Activated CD4-positive, alpha-beta memory T cell treated with anti-CD3 and anti-CD28 coated beads, Interleukin-2, amount 10 ng/mL, durations not matched to agents 7 days and 5 days (primary cell): ENCODE measurements at places on chromosomes 1 and 21. TPM values are rescaled to one million over a fixed set of nuclear protein-coding genes. Genes with fewer than 3 reads are reported as not detected.
A peak's percentile ranks its signal among the peaks of the same experiment; 100 is the strongest.

- no peak for DNase-seq
Measured at GRCh38 chr1:93740601-93741031, 59.0 kb upstream of the BCAR3 start.

GRCh38 chr1:151705753-151706463 lies 10.7 kb downstream of the CELF3 start:
- DNase-seq = no peak

- DNase-seq = no peak
Measured at GRCh38 chr1:243657793-243658192, 192.2 kb downstream of the AKT3 start.

- no peak for DNase-seq
Measured at GRCh38 chr21:35231090-35231489, 182.0 kb upstream of the RUNX1 start.

GRCh38 chr1:3618531-3618880 lies 6.3 kb upstream of the TPRG1L start:
- no peak for DNase-seq

DNA sequence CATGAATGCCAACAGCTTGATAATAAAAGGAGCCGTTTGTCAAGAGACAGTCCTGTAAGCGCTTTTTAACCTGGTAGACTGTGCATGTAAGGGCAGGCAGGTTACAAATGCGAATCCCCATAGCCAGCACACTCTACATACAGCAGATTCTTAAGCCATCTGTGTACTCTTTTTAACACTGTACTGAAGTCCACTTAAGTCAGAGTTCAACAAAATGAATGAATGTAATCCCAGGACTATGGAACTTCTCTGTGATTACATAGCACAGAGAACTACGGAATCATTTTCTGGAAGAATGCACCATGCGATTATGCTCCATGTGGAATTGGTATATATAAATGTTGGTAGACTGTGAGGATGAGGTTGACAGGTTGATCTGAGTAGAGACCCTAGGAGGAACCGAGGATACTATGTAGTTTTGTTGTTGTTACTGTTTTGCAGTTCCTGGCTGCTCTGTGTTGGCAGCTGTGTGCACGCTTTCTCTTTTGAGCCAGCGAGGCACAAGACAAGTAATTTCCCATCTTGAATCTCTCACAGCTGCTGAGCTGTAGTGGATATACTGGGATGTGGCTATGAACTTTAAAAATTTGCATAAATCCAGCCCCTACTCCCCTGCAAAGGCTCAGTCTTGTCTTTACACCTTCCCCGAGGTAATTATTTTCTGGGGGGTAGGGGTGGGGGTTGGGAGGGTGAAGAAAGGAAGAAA lies 21.9 kb downstream of the LRRC8D start:
- no peak for DNase-seq

GRCh38 chr1:241990040-241990439 lies 8.9 kb downstream of the MAP1LC3C start:
- no peak for DNase-seq

- no peak for DNase-seq
Measured at GRCh38 chr1:109775398-109775797, 11.7 kb upstream of the EPS8L3 start.

DNA sequence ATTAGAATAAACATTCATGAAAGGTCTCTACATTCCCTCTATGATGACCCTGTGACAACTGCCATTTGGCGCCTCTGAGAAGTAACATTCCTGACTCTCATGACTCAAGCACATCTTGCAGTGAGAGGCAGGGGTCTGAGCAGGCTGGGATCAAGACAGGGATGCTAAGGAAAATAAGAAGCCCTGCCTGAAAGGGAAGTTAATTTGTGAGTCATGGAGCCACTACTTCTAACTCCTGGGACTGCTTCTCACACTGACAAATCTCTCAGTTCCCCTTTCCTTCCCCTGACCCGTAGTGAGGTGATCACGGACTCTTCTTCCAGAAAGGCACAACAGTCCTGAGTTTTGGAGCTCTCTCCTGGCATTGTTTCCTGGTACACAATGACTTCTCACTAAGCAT lies 231.9 kb downstream of the TNR start:
- no peak for DNase-seq

DNA sequence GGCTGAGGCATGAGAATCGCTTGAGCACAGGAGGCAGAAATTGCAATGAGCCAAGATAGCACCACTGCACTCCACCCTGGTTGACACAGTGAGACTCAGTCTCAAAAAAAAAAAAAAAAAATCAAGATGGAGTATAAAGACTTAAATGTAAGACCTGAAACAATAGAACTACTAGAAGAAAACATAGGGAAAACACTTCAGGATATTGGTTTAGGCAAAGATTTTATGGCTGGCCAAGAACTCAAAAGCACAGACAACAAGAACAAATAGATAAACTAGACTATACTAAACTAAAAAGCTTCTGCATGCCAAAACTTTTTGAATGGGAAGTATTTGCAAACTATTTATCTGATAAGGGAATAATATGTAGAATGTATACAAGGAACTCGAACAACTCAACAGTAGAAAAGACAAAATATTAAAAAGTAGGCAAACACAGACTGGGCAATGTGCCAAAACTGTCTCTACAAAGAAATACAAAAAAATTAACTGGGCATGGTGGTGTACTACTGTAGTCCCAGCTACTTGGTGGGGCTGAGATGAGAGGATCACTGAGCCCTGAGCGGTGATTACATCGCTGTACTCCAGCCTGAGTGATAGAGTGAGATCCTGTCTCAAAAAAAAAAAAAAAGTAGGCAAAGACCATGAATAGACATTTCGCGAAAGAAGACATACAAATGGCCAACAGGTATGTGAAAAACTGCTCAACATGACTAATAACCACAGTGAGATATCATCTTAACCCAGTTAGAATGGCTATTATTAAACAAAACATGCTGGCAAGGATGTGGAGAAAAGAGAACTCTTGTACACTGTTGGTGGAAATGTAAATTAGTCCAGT lies 25.3 kb downstream of the DTL start:
- DNase-seq = no peak

- no peak for DNase-seq
Measured at GRCh38 chr1:145827966-145828365, 4.0 kb downstream of the POLR3C start.

DNA sequence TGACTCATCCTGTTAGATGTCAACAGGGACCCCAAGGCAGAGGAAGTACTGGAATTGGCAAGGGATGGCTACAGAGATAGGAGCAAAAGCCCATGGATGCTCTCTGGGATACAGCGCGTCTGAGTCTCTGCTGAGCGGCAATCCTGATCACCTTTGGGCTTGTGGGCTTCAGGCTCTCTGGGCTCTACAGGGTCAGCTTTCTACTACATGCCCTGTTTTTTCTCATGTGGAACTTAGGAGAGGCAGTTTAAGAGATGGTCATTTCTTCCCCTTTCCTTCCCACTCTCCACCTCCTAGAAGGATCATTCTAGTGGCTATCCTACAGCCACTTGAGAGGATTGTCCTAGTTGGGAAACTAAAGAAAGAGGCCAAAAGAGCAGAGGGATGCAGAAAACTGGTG lies 1.3 kb downstream of the LINGO4 start:
- no peak for DNase-seq

DNA sequence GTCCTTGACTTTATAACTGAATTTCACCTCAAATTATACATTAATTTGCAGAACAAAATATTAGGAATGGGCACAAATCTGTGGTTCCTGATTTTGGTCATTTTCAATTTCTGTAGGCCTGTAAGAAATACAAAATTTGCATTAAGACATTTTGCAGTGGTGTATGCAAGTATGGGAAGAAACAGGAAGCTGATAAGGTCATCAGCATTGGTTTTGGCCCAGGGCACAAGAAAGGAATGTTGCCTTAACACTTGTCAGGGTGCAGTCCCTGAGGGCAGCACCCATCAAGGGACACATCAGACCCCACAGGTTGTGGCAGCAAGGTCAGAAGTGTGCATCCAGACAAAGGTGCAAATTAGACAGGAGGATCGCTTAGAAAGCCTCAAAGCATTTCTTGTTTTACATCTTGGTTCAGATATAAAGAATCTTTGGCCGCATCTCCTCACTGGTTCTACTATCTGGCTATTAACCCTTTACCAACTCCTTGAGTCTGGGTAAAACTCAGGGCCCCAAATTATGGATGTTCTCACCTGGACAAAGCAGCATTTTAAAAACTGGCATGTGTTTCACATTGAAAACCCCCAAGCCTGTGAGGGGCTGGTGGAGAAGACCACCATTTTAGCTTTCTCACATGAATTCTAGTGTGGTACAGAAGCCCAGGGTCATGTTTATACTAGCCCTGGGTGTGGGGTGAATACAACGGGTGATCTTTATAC lies 182.4 kb downstream of the CDC7 start:
- no peak for DNase-seq

- no peak for DNase-seq
Measured at GRCh38 chr1:17579951-17580939, 40.7 kb downstream of the ARHGEF10L start.

DNA sequence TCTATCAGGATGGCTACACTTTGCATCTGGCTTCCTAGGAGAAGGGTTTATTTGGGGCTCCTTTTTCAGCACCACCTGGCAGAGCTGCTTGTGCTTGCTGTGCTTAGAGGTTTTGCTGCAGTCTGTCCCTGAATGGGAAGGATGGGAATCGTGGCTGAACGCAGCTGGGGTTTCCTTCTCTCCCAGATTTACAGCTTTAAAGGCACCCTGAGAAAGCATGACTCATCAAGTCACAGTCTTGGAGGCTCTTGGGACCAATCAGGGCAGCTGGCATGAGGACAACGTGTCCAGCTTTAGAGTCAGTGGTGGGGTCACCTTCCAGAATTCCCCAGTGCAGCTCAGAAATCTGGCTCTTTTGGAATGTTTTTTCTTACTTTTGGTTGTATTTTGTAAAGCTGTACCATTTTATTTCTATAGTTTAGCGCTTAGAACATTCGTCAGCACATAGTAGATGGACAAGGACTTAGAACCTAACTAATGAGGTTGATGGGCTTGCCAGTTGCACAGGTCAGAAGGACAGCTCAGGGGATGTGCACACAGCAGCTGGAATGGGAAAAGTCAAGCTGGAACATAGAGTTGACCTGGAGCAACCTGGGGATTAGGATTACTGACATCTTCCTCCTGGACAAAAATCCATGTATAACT lies 222.6 kb downstream of the PRDM2 start:
- no peak for DNase-seq

DNA sequence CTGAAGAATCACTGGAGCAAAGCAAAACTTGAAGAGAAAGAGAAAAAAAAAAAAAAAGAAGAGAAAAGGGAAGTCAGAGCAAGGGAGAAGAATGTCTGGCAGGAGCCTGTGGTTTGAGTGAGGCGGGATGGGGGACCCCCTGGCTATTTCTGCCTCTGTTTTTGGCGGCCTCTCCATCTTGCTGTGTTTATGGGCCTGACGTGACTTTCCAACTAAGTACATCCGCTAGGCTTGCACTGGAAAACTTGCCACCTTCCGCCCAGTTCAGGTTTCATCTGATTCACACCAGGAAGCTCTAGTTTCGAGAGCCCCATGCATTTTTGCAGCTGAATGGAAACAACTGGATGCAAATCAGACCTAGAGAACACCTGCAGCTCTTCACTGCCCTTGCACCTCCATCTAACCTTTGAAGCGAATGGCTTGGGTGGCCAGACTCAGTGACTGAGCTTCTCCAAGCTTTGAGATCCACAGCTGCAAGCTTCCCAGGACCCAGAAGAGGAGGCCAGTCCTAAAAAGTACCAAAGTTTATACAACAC lies 28.0 kb downstream of the TBX15 start:
- no peak for DNase-seq

- DNase-seq = no peak
Measured at GRCh38 chr1:203136409-203137042, 9.0 kb downstream of the ADORA1 start.

GRCh38 chr1:175646439-175647209 lies 96.8 kb downstream of the TNR start:
- no peak for DNase-seq

- no peak for DNase-seq
Measured at GRCh38 chr1:228194921-228195812, 12.7 kb upstream of the OBSCN start.

DNA sequence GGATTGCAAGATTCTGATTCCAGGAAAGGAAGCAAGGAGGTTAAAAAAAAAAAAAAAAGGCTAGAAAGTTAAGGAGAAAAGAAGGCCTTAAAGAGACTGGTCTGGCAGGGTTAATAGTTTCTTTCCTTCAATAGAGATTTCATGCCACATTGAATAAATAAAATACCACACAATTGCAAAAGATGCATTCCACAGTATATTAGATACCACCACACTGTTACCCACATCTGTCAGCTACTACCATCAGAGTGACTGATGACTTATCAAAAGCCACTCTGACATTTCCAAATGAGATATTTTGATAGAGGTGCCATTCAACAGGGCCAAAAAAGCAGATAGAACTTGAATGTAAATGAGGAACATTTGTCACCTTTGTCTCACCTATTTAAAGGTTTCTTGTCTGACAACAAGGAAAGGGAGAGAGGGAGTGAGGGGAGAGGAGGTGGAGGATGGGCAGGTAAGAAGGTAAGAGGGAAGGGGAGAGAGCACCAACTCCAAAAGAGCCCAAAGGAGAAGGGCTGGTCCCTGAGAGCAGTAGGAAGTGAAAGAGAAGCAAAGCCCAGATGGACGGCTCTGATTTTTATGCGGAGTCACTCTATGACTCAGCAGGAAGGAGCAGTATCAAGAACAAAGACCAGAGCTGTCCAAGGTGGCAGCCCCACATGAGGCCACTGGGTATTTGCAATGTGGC lies 38.3 kb downstream of the LRRN2 start:
- peak; percentile 31 for DNase-seq

GRCh38 chr1:221858818-221859611 lies 117.1 kb upstream of the DUSP10 start:
- DNase-seq = no peak

GRCh38 chr21:35088319-35088771 lies 39.2 kb upstream of the RUNX1 start:
- DNase-seq = no peak

GRCh38 chr1:166350490-166350889 lies 183.7 kb upstream of the FAM78B start:
- no peak for DNase-seq

- DNase-seq = no peak
Measured at GRCh38 chr1:243842978-243843511, 7.0 kb downstream of the AKT3 start.

- DNase-seq = peak; percentile 78
Measured at GRCh38 chr1:183281553-183282091, 95.6 kb downstream of the LAMC2 start.

- DNase-seq = no peak
Measured at GRCh38 chr21:32406405-32406804, 6.1 kb upstream of the EVA1C start.

- DNase-seq = no peak
Measured at GRCh38 chr1:18682375-18682774, 51.7 kb downstream of the PAX7 start.

The HSPB7 gene
- total RNA-seq = not detected

The PTTG1IP gene
- 80.3 TPM for total RNA-seq

The DDI2 gene
- total RNA-seq = 30.5 TPM

The HLCS gene
- total RNA-seq = 13.9 TPM

The REN gene
- not detected for total RNA-seq

The DUSP23 gene
- 24.6 TPM for total RNA-seq

The SH2D1B gene
- total RNA-seq = not detected

The DNAI4 gene
- total RNA-seq = 2.7 TPM
